Activated naive CD8-positive, alpha-beta T cell treated with anti-CD3 and anti-CD28 coated beads, Interleukin-2, amount 50 U/mL, for 24 hours (primary cell): ENCODE measurements at places on chromosomes 5 and 9.

- no peak for DNase-seq
Observed at GRCh38 chr9:103281126-103281525, 286.0 kb downstream of the CYLC2 start.

- no peak for DNase-seq
Observed at GRCh38 chr9:33480106-33480505, 6.4 kb upstream of the NOL6 start.

- DNase-seq: peak; percentile 18
Observed at GRCh38 chr5:76104027-76104426, 20.8 kb downstream of the SV2C start.

GRCh38 chr9:98317134-98317857, 61.8 kb upstream of the TBC1D2 start:
- no peak for DNase-seq

DNA sequence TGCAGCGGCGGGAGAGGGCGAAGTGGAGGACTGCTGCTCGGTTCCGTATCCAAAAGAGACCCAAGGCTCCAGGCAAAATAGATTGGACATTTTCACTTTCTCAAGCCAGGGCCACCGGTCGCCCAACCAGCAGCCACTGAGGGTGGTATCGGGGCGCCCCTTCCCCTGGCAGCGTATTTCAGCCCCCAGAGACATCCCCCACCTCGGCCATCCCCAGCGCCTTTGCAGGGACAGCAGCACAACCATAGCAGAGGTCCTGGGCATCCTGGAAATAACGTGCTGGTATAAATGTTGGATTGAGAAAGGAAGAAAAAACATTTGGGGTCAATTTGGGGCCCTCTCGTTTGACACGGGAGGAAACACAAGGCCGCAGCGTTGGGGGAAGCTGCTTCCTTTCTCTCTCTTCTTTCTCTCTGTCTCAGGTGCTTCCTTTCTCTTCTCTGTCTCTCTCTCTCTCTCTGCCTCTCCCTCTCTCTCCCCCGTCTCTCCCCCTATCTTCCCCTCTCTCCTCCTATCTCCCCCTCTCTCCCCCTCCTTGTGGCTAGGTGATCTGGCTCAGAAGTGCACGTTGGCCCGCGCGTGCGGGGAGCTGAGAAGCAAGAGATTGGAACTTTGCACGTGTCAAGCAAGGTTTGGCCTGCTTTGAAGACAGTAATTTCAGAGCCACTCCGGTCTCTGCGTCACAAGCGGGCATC, 624 bp upstream of the RETREG1 start:
- DNase-seq: peak; percentile 57

GRCh38 chr5:73815631-73816030, 189.6 kb downstream of the ARHGEF28 start:
- no peak for DNase-seq

- no peak for DNase-seq
Observed at GRCh38 chr5:83494666-83495065, 23.1 kb downstream of the VCAN start.

- no peak for DNase-seq
Observed at GRCh38 chr5:42573386-42573785, 150.1 kb downstream of the GHR start.

GRCh38 chr9:114116126-114116747, 17.1 kb upstream of the KIF12 start:
- no peak for DNase-seq

DNA sequence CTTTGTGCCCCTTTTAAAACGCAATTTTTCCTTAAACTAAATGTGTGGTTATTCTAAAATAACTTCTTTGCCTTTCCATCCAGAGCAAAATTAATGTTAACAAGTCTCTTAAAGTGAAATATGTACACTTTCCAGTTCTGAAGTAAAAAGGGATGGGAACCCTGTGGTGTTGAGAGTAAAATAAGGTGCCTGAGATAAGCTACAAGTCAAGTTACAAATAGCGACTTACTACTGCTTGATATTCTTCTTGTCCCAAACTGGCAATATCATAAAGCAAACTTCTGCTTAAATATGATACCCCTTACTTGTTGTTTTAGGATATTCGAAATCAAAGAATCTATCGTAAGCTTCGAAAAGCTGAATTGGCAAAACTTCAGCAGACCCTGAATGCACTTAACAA, 18.3 kb upstream of the F2R start:
- DNase-seq: no peak

- DNase-seq: no peak
Observed at GRCh38 chr9:127393645-127394044, 3.3 kb upstream of the SLC2A8 start.

DNA sequence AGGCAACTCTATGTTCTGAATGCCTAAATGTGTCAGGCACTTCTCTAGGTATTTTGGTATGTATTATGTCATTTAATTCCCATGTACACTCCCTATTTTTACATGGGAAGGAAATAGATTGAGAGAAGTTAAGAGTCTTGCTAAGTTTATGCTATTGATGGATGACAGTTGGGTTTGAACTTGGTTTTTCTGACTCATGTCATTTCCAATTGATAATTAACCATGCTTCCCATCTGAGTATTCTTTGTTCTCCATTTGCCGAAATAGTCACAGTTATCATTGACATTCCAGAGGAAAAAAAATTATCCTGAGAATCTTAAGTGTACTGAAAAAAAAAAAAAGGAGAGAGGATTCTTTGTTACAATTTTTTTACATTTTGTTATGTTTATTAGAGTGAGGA, 23.1 kb upstream of the DMRTA1 start:
- DNase-seq: no peak

DNA sequence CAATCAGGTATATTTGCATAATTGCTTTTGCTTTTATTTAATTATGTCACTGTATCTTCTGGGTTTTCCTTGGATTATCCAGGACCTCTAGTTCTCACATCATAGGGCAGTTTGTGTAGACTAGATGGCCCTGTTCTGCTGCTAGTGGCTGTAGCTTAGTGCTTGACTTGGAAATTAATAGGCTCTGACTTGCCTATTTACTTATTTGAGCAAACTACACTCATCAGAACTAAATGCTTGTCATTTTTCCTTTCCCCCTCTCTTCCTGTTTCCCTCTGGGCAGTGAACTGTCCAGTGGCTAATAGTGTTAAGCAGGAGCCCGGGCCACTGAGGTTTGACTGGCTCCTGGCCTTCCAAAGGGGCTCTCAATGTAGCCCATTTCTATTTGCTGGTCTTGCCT, 135.7 kb downstream of the MAN2A1 start:
- no peak for DNase-seq

- no peak for DNase-seq
Observed at GRCh38 chr9:121902461-121903135, 190.5 kb downstream of the TTLL11 start.
